ENCODE measurements at places on chromosomes 1 and 21.
A peak's percentile ranks its signal among the peaks of the same experiment; 100 is the strongest.

GRCh38 chr1:46171871-46172270 lies 3.0 kb upstream of the TSPAN1 start:
- DNase-seq, result no peak

- no peak for DNase-seq
Measured at GRCh38 chr1:153354515-153355193, 3.0 kb upstream of the S100A9 start.

DNA sequence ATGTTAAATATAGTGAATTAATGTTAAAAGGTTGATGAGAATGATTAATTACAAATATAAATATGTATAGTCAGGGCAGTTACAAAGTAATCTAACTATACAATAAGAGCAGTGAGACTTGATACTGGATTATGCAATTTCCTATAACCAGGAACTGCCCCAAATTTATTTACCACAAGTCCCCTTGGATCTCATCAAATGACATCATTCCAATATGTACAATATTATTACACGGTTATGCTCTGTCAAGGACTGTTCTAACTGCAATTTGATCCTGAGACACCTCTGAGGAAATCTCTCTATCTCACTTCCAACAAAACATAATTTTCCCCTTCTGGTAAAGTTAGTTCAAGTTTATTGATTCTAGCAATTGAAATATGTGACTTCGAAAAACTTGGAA lies 917.6 kb downstream of the NCAM2 start:
- DNase-seq, result no peak

DNA sequence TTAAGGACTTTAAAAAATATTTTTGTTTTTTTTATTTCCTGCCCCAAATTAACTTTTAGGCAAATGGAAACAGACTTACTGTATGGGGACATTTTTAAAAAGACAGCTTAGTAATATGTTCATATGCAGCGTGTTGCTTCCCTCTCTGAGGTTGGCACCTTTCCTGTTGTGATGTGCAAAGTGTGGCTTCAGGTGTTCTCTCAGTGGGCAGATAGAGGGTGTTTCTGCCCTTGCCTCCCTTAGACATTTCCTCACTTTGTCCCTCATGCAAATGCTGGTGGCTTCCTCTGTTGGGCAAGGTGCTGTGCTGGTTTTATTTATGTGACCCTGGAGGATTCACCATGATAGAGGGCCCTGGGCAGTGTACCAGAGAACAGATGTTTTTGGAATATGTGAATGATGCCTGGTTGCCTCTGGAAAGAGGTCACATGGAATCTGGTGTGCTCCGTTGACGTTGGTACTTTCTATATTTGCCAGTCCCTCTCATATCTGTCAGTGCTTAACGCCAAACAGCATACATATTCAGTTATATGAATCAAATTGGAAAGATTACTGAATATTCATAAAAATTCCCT lies 123.5 kb downstream of the PATJ start:
- no peak for DNase-seq

DNA sequence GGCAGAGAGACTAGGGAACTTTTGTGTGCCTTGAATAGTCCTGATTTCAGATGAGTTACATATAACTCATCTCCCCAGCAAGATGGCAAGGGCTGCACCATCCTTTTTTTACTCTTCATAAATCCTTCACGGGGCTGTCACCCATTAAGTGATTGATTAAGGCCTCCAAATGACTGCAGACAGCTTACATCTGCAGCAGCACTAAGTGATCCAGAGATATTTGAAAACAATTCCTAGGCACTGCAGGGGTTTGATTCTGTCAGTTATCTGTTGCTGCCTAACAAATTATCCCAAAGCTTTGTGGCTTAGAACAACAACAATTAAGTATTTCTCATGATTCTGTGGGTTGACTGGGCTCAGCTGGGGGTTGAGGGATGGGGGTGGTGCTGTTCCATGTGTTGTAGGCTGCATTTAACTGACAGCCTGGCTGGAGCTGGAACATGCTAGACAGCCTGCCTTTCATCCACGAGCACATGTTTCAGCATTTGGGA lies 19.3 kb downstream of the TEX38 start:
- DNase-seq, result no peak

GRCh38 chr21:35510294-35510693 lies 461.2 kb upstream of the RUNX1 start:
- no peak for DNase-seq

DNA sequence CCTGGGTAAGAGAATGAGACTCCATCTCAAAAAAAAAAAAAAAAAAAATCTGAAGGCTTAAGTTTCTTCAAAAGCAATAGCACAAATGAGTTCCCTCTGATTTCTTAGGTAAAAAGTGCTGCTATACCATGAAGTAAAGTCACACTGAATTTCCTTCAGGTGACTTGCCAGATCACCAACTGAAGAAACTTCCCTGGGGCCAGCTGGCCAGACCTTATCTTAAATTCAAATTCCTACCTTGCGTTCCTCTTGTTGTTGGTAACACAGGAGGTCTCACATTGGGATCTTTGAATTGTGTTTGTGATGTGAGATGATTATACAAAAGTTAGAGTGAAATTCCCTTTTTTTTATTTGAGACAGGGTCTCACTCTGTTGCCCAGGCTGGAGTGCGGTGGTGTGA lies 11.8 kb downstream of the INAVA start:
- no peak for DNase-seq

- DNase-seq, result no peak
Measured at GRCh38 chr21:35232545-35233176, 183.6 kb upstream of the RUNX1 start.

- DNase-seq, result peak; percentile 28
Measured at GRCh38 chr1:64965366-64966157, 787 bp downstream of the JAK1 start.

- DNase-seq, result no peak
Measured at GRCh38 chr1:157978586-157979403, 14.7 kb upstream of the KIRREL1 start.

- peak; percentile 69 for DNase-seq
Measured at GRCh38 chr1:56578138-56578962, 1.0 kb downstream of the PLPP3 start.

DNA sequence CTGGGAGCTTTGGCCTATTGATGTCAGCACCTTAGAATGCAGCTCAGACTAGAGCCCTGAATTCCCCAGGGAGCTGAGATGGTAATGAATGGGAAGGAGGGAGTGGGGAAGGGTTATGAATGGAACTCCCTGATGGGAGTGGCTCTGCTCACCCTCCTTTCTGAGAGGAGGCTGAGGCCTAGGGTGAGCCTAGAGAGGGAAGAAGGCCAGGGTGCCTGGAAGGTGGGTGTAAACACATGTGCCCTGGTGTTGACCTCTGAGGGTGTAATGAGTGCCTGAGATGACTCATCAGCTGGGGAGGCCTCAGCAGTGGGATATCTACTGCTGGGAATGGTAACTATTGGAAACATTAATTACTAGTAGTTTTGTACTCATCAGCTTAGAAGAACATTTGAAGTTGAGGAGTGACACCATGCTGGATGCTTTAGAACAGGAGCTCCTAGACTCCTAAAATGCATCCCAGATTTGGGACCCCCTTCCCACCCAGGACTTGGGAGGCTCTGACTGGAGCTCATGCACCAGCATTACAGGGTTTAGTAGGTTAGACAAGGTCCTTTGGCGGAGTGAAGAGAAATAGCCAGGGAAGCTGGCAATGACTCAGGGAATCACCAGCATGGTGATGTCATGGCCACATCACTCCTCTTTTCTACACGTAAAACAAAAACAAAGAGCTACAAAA lies 16.0 kb upstream of the PIGV start:
- no peak for DNase-seq

GRCh38 chr1:227765261-227766014 lies 30.2 kb downstream of the SNAP47 start:
- DNase-seq, result no peak

GRCh38 chr1:70041317-70042045 lies 163.9 kb downstream of the LRRC40 start:
- no peak for DNase-seq

DNA sequence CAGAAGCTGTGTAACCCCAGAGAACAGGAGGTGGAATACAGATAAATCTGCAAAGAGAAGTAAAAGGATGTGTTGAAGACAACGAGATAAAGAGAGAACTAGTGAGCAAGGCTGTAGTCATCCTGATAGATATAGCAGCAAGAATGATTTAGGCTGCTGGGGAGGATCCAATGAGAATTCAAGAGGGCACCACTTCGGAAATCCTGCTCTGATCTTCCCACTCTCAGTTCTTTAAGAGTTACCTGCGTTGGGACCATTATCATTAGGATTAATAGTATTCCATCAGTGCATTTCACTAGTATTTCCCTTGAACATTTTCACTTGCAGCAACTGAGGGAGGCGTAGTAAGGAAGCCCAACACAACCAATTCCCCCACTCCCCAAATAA lies at the start of gene BRINP3:
TSS of gene BRINP3 (minus strand) at position 103 of the 387 bp plus-strand sequence.
- DNase-seq, result no peak

DNA sequence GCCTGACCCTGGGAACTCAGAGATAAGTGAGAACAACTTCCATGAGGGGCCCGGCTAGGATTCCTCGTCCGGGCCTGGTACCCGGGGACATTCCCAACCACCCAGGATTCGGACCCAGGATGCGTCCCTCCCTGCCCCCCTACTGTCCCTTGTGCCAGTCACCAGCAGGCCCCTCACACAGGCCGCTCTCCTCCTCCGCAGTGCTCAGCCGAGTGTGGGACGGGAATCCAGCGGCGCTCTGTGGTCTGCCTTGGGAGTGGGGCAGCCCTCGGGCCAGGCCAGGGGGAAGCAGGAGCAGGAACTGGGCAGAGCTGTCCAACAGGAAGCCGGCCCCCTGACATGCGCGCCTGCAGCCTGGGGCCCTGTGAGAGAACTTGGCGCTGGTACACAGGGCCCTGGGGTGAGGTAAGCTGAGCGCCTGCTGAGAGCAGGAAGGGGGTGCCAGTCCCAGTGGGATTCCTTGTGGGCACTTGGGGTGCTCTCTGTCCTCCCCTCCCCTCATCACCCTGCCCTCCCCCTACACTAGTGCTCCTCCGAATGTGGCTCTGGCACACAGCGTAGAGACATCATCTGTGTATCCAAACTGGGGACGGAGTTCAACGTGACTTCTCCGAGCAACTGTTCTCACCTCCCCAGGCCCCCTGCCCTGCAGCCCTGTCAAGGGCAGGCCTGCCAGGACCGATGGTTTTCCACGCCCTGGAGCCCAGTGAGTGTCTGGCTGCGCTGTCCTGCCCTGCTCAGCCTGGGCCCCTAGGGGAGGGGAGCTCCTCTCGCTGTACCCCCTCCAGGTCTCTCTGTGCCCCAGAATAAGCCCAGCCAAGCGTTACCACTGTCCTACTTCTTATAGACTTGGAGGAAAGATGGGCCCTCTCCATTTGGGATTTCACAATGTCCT lies 9.8 kb downstream of the ADAMTSL4 start:
- DNase-seq, result no peak

DNA sequence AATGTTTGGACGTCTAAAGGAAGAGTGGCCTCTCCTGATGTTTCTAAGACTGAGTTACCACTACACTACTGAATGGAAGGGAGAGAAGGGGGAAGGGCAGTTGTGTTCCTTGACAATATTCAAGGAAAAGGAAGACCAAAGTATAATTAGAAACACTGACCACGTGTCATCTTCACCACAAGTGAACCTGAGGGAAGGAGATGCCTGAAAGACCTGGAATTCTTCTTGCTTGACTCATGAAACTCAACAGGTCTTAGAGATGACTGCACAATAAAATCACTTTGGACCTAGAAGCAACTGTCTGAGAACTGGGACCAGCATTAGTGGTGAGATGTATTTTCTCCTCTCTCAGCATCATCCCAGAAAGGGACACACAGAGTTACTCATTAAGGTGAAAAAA lies 56.7 kb downstream of the PTPN14 start:
- no peak for DNase-seq

DNA sequence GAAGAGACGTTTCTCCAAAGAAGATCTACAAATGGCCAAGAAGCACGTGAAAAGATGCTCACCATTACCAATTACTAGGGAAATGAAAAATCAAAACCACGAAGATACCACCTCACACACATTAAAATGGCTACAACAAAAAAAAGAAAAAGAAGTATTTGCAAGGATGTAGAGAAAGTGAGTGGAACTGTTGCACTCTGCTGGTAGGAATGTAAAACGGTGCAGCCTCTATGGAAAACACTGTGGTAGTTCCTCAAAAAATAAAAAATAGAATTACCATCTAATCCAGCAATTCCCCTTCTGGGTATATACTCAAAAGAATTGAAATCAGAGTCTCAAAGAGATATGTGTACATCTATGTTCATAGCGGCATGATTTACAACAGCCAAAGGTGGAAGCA lies 115.4 kb upstream of the EDN2 start:
- no peak for DNase-seq

GRCh38 chr21:46060596-46061061 lies 37.3 kb upstream of the COL6A2 start:
- no peak for DNase-seq

DNA sequence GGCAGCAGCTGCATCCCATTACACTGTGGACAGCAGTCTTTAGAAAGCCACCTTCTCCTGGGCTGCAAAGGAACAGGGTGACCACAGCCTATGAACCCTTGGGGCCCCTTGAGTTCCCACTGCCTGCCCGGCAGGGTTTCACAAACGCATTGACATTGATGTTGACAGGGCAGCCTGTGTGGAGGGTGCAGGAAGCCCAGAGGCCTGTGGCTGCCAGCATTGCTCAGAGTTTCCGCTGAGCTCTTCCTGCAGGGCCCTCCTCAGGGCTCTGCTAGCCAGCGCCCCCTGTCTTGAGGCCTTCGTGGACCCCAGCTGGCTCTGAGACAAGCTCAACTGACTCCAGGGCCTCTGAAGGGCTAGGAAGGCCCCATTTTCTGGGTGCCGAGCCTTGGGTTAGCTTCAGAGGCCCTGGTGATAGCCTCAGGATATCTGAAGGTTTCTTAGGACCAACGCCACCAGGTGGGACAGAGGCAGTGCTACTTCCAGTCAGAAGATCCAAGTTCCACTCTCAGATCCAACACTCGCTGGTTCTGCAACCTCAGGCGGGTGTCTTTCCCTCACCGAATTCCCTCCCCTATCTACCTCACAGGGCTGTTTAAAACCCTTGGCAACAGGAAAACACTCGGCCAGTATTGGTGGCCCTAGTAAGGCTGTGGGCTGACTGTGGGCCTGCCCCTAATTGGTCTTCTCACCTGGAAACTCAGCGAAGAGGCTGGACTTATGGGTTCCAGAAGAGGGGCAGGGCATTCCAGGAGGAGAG lies 27.2 kb upstream of the EPS8L3 start:
- DNase-seq, result no peak

DNA sequence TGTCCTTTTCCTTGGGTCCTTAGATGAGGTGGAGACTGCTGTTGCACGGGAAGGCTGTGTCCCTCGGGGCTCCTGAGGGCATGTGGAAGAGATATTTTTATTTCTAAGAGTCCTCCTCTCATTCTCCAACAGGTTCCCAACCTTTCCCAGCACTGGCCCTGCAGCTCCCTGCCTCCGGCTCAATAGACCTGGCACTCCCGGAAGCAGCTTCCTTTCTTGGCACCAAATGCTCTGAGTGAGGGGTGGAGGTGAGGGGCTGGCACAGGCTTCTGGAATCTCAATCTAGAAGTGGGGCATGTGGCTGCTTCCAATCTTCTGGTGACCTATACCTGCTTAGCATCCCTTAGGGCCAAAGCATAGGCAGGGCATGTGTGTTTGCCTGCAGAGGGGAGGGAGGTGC lies 4.5 kb downstream of the ETV3L start:
- DNase-seq, result no peak

GRCh38 chr1:55039342-55040082 lies at the start of gene PCSK9:
Gene PCSK9 (plus strand): TSS chr1:55039548. CDS start chr1:55039838, 290 bp downstream.
- DNase-seq, result no peak

- no peak for DNase-seq
Measured at GRCh38 chr1:241706257-241706656, 54.2 kb downstream of the WDR64 start.

GRCh38 chr1:234839663-234840062 lies 229.7 kb upstream of the IRF2BP2 start:
- DNase-seq, result no peak

Data from NCI-H2107 (cell line).